ENCODE measurements at places on chromosomes 4 and X. TPM values are rescaled to one million over a fixed set of nuclear protein-coding genes. Genes with fewer than 3 reads are reported as not detected.
A peak's percentile ranks its signal among the peaks of the same experiment; 100 is the strongest.

EMCN gene
- total RNA-seq: not detected

FGFBP2 gene
- total RNA-seq: 9.9 TPM

CLDN34 gene
- not detected for total RNA-seq

ERVMER34-1 gene
- total RNA-seq: not detected

UNC5C gene
- total RNA-seq: not detected

HNRNPDL gene
- total RNA-seq: 490 TPM

GYPA gene
- not detected for total RNA-seq

ADAMTS3 gene
- total RNA-seq: not detected

C4orf36 gene
- not detected for total RNA-seq

FGF13 gene
- not detected for total RNA-seq

CDKL5 gene
- 0.78 TPM for total RNA-seq

USP51 gene
- 2.1 TPM for total RNA-seq

PAGE4 gene
- not detected for total RNA-seq

DNA sequence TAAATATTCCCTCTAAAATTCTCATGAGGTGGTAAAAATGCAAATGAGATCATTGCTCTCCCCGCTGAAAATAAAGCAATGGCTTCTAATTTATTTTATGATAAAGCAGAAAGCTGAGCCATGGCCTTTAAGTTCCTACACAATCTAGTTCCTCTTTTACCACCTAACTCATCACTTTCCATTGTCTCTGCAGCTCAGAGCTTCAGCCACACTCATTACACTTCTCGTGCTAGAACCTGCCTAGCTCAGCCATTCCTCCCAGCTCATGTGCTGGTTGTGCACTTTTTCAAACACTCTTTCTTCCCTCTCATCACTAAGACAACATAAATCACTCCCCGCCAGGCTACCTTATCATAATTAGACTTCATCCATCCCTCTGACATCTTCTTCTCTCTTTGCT lies 1112.1 kb upstream of the PRKX start:
- no peak for DNase-seq

GRCh38 chrX:69088171-69088938 lies 76.9 kb downstream of the PJA1 start:
- no peak for DNase-seq

DNA sequence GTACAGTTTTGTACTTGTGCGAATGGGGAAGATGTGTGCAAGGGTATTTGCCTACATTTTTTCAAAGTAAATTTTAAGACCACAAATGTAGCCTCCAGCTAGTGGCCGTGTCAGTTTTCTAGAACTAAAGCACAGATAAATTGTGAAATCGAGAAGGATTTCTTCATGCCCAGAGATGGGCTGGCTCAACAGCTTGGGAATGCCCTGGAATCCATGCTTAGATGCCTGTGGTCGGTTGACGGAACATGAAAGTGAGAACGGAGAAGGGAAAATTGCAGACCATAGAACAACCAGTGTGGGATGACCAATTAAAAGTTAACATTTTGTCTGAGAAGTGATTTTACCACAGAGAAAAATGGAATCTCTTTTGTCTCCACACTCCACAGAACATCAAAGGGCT lies 73.2 kb upstream of the VCX2 start:
- DNase-seq: no peak

DNA sequence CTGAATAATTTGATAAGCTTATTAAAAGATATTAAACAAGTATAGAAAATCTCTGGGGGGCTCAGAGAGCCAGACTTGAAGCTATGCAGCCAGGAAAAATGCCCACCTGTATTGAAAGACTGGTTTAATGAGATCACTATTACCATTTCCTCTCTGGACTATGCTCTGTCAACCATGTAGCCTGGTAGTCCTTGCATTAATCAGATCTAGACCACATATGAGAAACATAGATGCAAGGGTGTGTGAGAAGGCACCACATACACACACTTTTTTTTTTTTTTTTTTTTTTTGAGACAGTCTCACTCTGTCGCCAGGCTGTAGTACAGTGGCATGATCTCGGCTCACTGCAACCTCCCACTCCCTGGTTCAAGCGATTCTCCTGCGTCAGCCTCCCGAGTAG lies 75.9 kb upstream of the ATP8A1 start:
- DNase-seq: no peak

DNA sequence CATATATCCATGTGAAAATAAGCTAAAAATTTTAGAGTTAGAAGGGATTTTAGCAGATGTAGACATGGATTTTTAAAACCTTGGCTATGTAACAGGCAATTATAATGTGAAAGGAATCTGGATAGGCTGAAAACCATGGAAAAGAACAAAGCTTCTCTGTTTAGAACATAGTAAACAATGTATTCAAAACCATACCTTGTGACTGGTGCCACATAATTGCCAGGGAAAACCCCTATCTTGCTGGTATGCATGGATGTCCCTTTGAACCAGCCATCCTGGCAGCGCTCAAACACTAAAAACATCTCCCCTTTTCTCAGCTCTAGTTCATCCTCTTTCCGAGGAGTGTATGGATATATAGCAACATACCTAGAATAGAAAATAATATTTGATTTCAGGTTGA lies 110.6 kb upstream of the CBR4 start:
- DNase-seq: no peak

- DNase-seq: no peak
Measured at GRCh38 chr4:80922941-80923340, 107.6 kb upstream of the BMP3 start.

- DNase-seq: no peak
Measured at GRCh38 chr4:183200453-183200852, 101.4 kb downstream of the WWC2 start.

DNA sequence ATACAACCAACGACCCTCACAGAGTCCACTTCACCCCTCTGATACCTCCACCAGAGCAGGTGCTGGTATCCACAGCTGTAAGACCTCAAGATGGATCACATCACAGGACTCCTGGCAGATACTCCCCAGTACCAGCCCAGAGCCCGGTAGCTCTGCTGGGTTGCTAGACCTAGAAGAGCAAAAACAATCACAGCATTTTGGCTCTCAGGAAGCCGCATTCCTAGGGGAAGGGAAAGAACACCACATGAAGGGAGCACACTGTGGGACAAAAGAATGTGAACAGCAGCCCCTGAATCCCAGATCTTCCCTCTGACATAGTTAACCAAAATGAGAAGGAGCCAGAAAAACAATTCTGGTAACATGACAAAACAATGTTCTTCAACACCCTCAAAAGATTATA lies 303.1 kb upstream of the GRIA3 start:
- DNase-seq: no peak

- no peak for DNase-seq
Measured at GRCh38 chr4:37430718-37431416, 186.3 kb downstream of the NWD2 start.

- no peak for DNase-seq
Measured at GRCh38 chr4:40627540-40627939, 2.1 kb downstream of the RBM47 start.

DNA sequence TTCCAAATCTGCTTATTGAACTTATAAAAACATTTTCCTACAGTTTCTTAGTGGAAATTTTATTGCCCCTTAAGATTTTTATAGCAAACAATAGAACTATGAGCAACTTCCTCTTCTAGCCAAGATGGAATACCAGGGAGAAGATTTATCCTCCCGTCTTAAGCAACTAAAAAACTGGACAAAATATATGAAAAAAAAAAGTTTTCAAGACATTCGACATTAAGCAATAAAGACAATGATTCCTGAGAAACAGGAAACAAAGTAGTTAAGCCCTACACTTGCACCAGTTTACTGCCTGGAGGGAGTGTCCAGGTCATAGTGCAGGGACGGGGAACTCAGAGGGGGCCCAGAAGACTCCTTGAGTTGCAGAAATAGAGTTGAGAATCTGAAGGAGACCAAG lies 516.1 kb upstream of the DIPK2B start:
- DNase-seq: no peak

- no peak for DNase-seq
Measured at GRCh38 chr4:152935631-152936445, at the start of gene FHDC1. Gene FHDC1 (plus strand): TSS chr4:152936323. CDS start chr4:152943058, 6,735 bp downstream.

DNA sequence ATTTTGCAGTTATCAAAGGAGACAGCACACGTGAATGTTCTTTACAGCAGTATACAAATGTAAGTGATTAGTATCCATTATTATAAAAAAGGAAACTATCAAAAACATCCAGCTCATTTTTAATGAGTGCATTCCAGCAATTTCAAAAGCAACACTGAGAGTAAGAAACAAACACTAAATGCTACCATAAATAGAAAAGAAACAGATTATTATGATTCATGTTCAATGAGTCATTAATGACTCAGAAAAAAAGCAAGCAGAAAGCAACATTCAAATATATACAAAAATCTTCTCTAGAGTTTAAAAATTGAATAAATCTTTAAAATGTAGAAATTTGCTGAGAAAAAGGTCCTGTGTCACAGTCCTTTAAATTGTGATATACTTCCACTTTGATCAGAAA lies 346.5 kb upstream of the FMR1 start:
- no peak for DNase-seq

DNA sequence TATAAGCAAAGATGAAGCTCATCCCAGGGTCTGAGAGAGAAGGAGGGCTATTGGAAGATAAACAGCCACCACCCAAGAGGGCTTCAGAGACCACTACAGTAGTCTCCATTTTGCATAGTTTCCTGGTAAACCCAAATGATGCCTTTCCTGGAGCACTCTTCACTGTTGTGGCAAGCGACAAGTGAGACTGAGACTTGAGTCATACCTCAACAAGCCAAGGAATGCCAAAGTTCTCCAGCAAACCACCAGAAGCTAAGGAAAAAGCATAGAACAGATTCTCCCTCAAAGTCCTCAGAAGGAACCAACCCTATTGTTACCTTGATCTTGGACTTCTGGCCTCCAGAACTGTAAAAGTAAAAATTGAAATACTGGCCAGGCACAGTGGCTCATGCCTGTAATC lies 65.9 kb downstream of the LARP7 start:
- DNase-seq: no peak

DNA sequence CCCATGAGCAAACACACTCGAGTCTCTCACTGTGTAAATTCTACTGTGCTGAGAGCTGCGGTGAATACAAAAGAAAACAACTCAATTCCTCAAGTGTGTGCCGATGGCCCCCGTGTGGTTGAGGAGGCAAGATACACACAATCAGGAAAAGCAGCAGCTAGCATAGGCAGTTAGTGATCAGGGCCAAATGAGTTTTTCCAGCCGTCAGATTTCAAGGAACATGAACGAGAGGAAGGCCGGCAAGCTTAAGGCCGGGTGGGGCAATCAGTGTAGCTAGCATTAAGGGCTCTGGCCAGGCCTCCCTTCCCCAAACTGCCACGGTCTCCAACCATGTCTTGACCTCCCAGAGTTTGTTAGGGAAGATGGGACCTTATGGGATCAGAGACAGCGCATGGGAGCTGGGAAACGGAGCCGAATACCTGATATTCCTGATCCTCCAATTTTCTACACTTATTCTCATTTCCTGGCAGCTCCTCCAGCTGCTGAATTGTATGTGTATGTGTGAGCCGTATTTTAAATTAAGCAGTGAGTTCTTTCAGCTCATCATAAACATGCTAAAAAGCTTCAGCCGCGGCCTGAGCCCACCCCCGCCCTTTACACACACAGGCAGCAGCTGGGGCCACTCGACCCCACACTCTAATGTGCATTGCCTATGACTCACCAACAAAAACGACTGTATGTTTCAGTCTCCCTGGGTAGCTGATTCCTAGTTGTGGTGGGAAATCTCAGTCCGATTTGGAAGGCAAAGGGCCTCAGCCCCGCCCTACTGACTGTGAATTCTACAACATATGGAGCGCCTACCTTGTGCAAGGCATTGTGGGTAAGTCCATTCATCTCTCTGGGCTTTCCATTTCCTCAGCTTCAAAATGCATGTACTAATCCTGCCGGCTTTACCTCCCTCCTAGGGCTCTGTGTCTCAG lies 59.9 kb downstream of the RTL9 start:
- no peak for DNase-seq

DNA sequence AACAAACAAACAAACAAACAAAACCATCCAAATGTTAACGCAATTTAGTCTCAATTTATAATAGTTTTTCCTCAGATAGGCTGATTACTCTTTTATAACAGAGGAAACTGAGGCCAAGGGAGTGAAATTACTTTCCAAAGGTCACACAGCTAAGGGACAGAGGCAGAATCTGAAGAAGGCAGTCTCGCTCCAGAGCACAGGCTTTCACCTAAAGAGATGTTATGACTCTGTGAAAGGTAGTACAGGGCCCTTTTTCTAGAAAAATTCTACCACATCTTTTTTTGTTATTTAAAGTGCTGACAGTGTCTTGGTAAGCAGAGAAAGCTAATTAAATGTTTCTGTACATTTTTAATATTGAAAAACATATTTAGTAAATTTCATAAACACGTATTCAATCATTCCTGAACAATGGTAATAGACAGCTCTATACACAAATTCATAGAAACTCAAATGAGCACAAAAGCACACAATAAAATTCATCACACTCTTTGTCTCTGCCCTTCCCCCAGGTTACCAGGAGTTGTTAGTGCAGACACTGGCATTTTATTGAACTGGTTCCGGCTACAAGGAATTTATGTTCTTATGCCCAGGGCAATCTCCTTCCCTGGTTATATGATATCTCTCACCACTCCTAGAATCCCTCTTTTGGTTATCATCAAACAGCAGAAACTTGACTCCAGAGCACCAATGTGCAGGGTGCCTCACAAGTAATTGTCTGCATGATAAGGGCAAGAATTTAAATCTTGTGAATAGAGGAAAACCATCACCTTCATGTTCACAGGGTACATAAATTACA lies 7.7 kb upstream of the APBB2 start:
- no peak for DNase-seq

- DNase-seq: no peak
Measured at GRCh38 chrX:883588-883987, 253.0 kb downstream of the SHOX start.

DNA sequence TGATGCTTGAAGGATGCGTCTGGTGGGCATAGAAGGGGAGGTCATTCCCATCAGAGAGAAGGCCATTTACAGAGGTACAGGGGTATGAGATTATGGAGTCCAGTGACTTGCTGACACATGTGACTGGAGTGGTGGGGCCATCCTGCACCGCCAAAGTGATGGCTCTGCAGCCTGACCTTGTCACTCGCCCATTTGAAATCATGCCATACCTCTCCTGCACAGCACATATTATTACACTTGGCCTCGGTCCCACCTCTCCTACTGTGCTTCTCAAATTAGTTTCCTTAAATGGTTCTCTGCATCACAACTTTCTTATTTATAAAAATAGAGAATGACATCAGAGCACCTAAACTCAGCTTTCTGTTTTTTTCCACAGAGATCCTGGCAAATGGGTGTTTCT lies 60.7 kb upstream of the HAND2 start:
- DNase-seq: no peak

GRCh38 chrX:120697053-120697452 lies 67.2 kb upstream of the C1GALT1C1 start:
- peak; percentile 16 for DNase-seq

DNA sequence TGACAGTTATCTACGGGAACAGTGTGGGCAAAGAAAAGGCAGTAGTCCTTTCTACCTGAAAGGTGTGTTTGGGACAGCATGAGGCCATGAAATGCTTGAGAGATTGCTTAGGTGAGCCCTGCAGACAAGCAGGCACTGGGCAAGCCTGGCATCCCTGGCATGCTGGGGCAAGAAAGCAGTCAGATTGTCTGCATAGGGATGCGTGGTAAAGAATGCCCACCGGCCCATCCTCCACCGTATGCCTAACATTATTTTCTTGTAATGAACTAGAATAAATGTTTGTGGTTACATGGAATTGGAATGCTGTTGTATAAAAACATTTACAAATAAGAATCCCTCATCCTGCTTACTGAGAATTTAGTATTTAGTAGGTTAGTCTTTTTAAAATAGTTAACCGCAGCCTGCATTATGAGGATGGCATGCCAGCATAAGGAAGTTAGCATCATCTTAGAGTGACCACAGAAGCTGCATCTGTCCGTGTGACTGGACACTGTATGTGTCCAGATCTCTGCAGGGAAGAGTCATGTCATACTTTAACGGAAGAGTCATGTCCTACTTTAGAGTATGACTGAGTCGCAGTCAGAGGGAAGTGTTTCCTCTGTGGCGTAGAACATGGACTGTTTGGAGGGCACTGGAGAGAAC lies 18.9 kb downstream of the ZBTB49 start:
- no peak for DNase-seq

All from CD8-positive, alpha-beta T cell (primary cell).